NCI-H187 treated with DMSO at 0.1 percent for 48 hours (cell line): ENCODE measurements at places on chromosomes 11 and 22.

- DNase-seq = no peak
Observed at GRCh38 chr11:2396471-2396870, 4.1 kb upstream of the TSSC4 start.

DNA sequence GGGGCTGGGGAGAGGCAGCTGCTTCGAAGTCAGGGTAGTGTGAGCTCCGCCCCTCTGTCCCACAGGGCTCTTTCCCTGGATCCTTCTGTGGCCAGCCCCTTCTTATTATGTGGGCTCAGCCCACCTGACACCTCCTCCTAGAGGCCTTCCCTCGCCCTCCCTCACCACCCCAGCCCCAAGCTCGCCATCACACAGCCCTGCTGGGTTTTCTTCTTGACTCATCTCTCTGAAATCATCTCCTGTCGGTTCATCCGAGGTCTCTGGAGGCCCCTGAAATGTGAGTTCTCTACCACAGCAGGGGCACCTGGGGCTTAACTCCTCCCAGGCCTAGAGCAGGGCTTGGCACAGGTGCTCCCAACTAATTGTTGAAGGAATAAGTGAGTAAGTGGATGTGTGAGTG lies 65.2 kb downstream of the CACNA1I start:
- no peak for DNase-seq

- DNase-seq = no peak
Observed at GRCh38 chr11:37072538-37073055, 474.6 kb upstream of the RAG2 start.

DNA sequence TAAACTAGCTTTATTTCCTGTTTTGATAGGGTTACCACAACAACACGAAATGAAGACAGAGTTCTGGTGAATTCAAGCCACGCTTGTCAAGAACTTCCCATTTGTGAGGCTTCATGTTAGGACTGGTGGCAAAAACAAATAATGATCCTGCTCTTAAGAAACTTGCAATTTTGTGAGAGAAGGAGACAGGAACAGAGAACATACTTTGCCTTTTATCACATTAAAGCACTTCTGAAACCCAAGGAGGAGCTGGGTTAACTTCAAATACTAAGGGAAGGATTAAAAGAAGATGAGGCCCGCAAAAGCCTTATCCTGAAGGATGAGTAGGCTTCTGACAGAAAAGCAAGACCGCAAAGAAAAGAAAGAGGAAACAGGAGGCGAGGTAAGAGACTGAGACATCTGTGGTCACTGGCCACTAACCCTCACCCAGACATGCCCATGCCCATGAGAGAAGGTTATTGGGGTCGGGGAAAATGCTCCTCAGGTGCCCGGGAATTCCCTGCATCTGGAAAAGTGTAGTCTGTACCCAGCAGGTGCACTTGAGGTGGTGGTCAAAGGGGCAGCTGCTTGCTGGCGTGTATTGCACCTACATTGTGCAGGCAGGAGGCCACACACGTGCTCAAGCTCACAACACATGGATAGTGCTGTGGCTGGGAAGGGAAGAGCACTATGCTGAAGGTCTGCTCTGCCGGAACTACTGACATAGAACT lies 50.5 kb downstream of the MAPK1 start:
- no peak for DNase-seq

DNA sequence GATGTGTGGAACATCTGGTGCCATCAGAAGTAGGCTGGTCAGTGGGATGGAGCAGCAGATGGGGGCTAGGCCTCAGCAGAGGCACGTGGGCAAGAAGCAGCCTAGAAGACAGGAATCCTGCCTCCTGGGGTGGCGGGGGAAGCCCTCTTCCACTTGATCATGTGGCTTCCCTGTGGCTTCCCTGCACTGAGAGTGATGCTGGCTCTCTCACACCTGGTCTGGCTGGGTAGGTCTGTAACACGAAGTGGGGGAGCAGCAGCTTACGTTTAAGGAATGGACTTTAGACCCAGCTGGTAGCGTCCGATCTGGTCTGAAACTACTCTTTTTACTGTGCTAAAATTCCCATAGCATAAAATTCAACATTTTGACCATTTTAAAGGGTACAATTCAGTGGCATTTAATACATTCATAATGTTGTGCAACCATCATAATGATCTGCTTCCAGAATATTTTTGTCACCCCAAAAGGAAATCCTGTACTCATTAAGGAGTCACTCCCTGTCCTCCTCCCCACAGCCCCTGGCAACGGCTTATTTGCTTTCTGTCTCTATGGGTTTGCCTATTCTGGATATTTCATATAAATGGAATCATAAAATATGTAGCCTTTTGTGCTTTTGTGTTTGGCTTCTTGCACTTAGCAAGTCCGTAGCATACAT lies 21.7 kb downstream of the PTPN5 start:
- no peak for DNase-seq
